Upper lobe of right lung (tissue), 1 donor: ENCODE measurements at places on chromosomes 2 and 18. TPM values are rescaled to one million over a fixed set of nuclear protein-coding genes. Genes with fewer than 3 reads are reported as not detected.

DNA sequence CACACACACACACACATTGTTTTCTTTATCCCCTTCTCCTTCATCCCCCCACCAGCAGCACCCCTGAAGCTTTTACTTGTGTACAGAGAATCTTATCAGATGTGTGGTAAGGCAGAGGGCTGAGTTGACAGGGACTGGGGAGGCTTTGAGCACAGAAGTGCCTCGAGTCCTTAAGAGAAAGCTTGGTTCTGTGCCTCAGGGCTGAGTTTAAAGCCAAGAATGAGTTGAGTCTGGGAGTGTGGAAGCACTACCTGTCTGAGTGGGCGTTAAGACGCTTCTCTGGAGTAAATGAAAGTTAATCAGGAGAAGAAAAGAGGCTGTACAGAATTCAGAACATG lies 2.7 kb downstream of the ID2 start:
- peaks cover 23% of the 10 kb centered on the region for H3K4me1 ChIP-seq
- no peaks in the 10 kb centered on the region for H3K36me3 ChIP-seq
- peak overlapping the region; percentile 82 for H3K27ac ChIP-seq
- H3K27me3 ChIP-seq, result no peaks in the 10 kb centered on the region

DNA sequence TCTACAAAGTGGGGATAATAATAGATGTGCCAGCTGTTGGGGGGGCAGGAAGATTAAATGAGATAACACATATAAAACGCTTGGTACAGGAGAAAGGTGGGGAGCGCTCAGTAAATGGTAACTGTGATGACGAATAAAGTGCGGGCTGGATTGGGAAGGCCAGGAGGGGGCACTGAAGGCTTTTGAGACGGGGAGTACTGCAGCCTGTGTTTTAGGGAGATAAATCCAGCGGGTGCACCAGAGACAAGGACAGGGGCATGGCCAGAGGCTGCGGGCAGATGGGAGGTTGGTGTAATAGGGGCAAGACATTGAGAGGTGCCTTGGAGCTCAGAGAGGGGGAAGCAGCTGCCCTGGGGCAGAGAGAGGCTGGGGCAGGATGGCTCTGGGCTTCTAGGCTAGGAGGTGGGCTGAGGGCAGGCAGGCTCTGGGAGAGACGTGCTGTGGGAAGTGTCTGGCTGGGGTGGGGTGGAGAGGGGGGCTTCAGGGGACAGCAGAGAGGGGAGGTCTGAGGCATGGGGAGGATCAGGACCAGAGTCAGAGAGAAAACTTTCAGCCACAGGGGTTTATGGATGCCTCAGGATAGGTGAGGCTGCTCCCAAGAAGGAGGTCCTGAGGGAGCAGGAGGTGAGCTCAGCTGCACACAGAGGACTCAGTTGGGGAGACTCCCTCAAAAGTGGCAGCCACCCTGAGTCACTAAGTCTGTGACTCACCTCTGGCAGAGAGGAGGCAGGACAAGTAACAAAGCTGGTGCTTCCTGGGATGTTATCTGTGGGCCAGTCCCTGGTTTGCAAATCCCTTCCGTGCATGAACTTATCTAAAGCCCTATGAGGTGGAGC lies 18.8 kb downstream of the TEX44 start:
- peaks cover 33% of the 10 kb centered on the region for H3K4me1 ChIP-seq
- H3K27ac ChIP-seq, result peak overlapping the region; percentile 96
- DNase-seq, result no peak

GRCh38 chr2:2762913-2763312 lies 431.8 kb upstream of the MYT1L start:
- H3K36me3 ChIP-seq, result no peaks in the 10 kb centered on the region
- DNase-seq, result no peak
- no peak overlapping the region for H3K27ac ChIP-seq
- no peaks in the 10 kb centered on the region for H3K27me3 ChIP-seq
- H3K4me3 ChIP-seq, result no peak overlapping the region

DNA sequence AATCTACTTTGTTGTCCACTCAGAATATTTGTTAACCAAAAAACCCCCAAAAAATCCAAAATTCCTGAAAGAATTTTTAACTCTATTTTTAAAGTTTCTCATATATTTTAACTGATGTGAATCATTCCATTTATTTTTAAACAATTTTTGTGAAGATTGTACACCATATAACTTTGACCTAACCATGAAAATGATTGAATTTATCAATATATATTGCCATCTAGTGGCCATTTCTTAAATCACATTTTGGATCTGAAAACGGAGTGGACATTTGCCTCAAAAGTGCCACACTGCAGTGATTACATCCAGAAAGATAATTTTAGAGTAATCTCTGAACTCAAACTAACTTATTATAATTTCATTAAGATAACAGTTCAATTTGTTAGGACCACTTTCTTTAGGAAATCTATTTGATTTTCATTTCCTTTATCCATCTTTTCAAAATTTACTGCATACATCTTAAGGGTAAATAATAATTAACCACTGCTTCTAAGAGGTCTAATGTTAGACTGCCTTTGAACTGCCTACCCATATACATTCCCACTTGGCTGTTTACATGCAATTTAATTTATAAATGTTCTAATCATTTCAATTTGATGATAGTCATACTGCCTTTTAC lies 71.1 kb downstream of the DSC3 start:
- H3K4me1 ChIP-seq, result no peaks in the 10 kb centered on the region
- no peak overlapping the region for H3K4me3 ChIP-seq
- H3K36me3 ChIP-seq, result no peaks in the 10 kb centered on the region
- no peaks in the 10 kb centered on the region for H3K27me3 ChIP-seq
- DNase-seq, result no peak

- H3K4me3 ChIP-seq, result no peak overlapping the region
- peak overlapping the region; percentile 61 for H3K27ac ChIP-seq
- DNase-seq, result no peak
- H3K27me3 ChIP-seq, result no peaks in the 10 kb centered on the region
Measured at GRCh38 chr2:223760838-223761502, 76.4 kb downstream of the AP1S3 start.

- no peaks in the 10 kb centered on the region for H3K4me1 ChIP-seq
- no peak overlapping the region for H3K27ac ChIP-seq
- H3K27me3 ChIP-seq, result no peaks in the 10 kb centered on the region
- DNase-seq, result no peak
- H3K36me3 ChIP-seq, result no peaks in the 10 kb centered on the region
Measured at GRCh38 chr2:207845202-207845864, 75.6 kb upstream of the FZD5 start.

GRCh38 chr2:58562276-58562675 lies 321.2 kb upstream of the FANCL start:
- no peaks in the 10 kb centered on the region for H3K36me3 ChIP-seq
- DNase-seq, result no peak
- no peak overlapping the region for H3K4me3 ChIP-seq
- H3K27me3 ChIP-seq, result no peaks in the 10 kb centered on the region

- no peaks in the 10 kb centered on the region for H3K36me3 ChIP-seq
- DNase-seq, result no peak
- H3K4me3 ChIP-seq, result no peak overlapping the region
- no peak overlapping the region for H3K27ac ChIP-seq
Measured at GRCh38 chr2:83103613-83104012, 1355.5 kb downstream of the SUCLG1 start.

The HEATR5B gene
- 23.1 TPM for total RNA-seq
